GM23248 (cell line): ENCODE measurements at places on chromosomes 12 and 14. TPM values are rescaled to one million over a fixed set of nuclear protein-coding genes. Genes with fewer than 3 reads are reported as not detected.

The LRP1-AS gene
- not detected in 2 replicates for total RNA-seq

The OTX2 gene
- not detected in 2 replicates for total RNA-seq

The MYH7 gene
- total RNA-seq: not detected in 2 replicates

The CPNE6 gene
- total RNA-seq: not detected in 2 replicates

The MYF5 gene
- total RNA-seq: not detected in 2 replicates

The GLIPR1L2 gene
- 0.51 and 1.6 TPM in 2 replicates for total RNA-seq

The SLC4A8 gene
- 2.6 and 4.3 TPM in 2 replicates for total RNA-seq

The HVCN1 gene
- total RNA-seq: 4.1 and 7.6 TPM in 2 replicates

The LTB4R gene
- total RNA-seq: 1.4 and 2.4 TPM in 2 replicates

The KCNA1 gene
- not detected in 2 replicates for total RNA-seq

The C12orf50 gene
- not detected in 2 replicates for total RNA-seq

The CMTM5 gene
- not detected in 2 replicates for total RNA-seq

The NOXRED1 gene
- not detected in 2 replicates for total RNA-seq

The GPRC5D gene
- not detected in 2 replicates for total RNA-seq

The KCNH5 gene
- total RNA-seq: not detected in 2 replicates

The OLR1 gene
- total RNA-seq: 6.3 and 6.8 TPM in 2 replicates

The NPFF gene
- not detected in 2 replicates for total RNA-seq

The RTL1 gene
- not detected in 2 replicates for total RNA-seq

The TAS2R42 gene
- not detected in 2 replicates for total RNA-seq

The VDR gene
- 30.5 and 37.2 TPM in 2 replicates for total RNA-seq

The LBHD2 gene
- not detected in 2 replicates for total RNA-seq

The FOXG1 gene
- not detected in 2 replicates for total RNA-seq

The TEX52 gene
- total RNA-seq: not detected in 2 replicates

The ACTN1 gene
- 403 and 414 TPM in 2 replicates for total RNA-seq
